HL-60 (cell line): ENCODE measurements at places on chromosomes 4 and X.

DNA sequence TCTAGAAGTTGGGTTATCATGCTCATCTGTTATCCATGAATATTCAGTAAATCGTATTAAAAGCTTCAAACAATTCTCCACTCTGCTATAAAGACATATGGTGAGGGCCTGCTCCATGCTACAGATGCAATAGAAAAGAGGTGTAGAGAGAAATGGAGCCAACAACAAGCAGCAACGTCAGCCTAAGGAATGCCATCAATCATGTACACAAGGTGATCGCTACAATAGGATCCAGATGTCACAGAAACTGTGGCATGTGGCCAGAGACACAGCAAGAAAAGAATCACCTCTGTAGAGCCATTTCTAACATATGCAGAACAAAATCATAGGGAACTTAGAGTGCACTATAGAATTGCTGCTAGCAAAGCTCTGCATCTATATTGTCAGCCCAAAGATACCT, 1188.1 kb downstream of the PCDH7 start:
- no peak for DNase-seq

GRCh38 chrX:139931646-139932072, 1.2 kb downstream of the ATP11C start:
- no peak for DNase-seq

GRCh38 chr4:182303847-182304246, 60.6 kb downstream of the TENM3 start:
- DNase-seq = no peak

DNA sequence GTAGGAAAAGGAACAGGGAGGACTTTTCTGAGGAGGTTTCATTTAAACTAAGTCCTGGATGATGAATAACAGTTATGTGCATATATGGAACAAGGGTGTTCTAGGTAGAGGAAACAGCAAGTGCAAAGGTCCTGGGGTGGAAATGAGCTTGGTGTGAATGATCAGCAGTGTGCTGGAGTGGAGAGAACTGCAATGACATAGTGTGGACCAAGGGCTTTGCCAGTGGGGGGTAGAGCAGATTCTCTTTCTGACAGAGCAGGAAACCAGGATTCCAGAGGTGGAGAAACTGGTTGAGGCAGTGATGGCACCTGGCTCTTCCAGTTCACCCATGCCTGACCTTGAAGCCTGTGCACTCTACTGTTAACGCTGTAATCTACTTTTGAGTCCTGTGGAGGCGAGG, 1.7 kb downstream of the PPP1R3F start:
- no peak for DNase-seq

DNA sequence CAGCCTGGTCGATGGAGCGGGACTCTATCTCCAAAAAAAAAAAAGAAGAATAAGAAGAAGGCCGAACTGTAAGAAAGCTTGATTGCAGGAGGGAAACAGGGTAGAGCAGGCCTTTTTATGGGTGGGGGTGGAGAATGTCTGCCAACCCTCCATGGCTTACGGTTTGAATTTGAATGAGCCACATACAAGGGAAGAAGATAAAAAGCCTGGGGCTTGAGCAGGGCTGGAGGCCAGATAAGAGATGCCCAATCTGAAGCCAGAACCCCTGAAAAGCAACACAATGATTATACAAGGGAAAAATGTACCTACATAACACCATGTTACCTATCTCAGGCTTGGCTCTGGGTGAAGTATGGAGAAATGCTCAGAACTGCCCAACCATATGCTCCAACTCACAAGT, 57.3 kb upstream of the TRIM2 start:
- no peak for DNase-seq

- no peak for DNase-seq
These were observed 10.6 kb downstream of the TSPAN6 start for GRCh38 chrX:100625985-100626491.

- no peak for DNase-seq
These were observed 201.4 kb downstream of the SPOCK3 start for GRCh38 chr4:167032871-167033270.

DNA sequence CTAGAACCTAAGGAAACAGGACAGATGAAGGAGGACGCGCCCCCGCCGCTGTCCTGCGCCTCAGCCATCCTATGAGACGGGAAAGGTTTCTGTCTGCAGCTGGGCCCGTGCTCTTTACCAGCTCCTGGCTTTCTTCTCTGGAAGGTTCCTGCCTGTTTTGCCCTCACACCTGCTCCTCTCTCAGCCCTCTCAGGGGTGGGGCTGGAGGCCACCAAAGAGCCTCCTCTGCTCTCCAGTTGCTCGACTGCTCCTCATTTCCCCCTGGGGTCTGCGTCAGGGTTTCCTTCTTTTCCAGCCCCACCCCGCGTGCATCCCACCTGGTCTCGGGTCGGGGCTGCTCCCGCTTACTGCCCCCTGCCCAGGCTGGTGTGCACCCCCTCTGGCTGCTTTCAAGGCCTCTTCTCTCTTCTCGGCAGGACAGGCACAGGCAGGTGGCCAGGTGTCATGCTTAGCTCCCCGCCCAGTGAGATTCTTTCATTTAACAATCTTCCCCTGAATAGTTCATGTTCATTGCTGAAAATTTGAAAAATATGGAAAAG, 4.6 kb downstream of the HTT-AS start:
- no peak for DNase-seq

GRCh38 chrX:136215559-136215958, 35.6 kb downstream of the MAP7D3 start:
- no peak for DNase-seq

- DNase-seq = peak; percentile 39
These were observed 383.5 kb upstream of the INTU start for GRCh38 chr4:127249066-127249766.

DNA sequence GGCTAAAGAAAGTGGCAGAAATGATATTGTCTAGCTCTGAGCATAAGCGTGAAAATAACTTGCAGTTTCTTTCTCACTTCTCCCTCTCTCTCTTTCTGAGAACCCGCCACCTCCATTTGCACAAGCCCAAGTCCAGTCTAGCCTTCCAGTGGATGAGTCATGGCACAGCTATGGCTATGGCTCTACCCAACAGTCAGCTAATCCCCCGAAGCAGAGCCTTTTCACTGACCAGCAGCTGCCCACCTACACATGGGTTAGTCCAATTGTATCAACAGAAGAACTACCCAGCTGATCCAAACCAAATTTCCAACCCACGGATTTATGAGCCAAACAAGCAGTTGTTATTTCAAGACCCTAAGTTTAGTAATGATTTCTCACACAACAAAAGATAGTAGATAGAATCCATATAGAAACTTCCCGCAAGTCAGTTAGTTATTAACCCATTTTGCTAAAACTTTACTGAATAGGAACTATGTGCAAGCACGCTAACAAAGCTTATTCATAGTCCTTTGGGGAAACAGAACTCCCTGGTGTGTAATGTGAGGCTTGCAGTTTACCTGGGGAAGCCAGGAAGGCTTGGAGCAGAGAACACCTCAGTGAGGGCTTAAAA, 282.3 kb downstream of the INPP4B start:
- DNase-seq = no peak

- peak; percentile 39 for DNase-seq
These were observed 59.3 kb upstream of the HS3ST1 start for GRCh38 chr4:11487868-11488544.

- no peak for DNase-seq
These were observed 60.2 kb downstream of the KCNIP4 start for GRCh38 chr4:21888195-21888976.

DNA sequence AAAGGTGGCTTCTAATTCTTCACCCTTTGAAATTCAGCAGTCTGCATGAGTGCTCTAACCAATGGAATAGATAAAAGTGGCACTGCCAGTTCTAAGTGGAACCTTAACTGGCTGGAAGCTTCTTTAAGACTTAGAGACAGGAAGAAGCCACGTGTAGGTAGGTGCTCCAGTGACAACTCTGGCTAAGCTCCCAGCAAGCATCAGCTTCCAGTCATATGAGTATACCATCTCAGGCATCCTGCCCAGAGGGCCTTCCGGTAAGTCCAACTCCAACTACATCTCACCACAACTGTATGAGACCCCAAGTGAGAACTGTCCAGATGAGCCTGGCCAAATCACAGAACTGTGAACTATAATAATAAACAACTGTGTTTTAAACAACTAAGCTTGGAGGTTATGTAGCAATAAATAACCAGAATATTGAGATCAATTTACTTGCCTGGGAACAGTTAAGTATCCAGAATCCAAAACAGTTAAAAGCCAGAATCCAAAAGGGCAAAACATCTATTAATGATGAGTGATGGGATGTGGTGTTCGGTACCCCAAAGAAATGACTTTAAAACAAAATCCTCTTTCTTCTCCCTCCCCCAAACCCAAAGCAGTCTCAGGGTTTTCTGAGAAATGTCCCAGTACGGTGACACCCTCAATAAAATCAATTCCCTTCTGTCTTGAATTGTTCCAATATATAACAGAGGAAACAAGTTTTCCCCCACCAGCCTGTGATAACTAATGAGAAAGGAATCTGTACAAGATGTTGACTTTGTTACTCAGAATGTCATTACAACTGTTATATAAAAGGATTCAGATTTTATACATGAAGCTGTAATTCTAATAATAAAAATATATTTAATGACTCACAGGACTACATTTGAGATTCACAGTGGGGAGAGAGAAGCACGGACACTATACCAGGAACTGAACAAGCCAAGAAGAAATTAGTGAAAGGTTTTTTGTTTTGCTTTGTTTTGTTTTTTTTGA, 4.2 kb downstream of the TSPAN5 start:
- no peak for DNase-seq

- no peak for DNase-seq
These were observed 115.2 kb upstream of the LNX1 start for GRCh38 chr4:53706422-53707032.

- DNase-seq = no peak
These were observed 72.6 kb downstream of the SH3KBP1 start for GRCh38 chrX:19814778-19815177.

GRCh38 chrX:56782791-56783449, 53.9 kb downstream of the NBDY start:
- DNase-seq = no peak

DNA sequence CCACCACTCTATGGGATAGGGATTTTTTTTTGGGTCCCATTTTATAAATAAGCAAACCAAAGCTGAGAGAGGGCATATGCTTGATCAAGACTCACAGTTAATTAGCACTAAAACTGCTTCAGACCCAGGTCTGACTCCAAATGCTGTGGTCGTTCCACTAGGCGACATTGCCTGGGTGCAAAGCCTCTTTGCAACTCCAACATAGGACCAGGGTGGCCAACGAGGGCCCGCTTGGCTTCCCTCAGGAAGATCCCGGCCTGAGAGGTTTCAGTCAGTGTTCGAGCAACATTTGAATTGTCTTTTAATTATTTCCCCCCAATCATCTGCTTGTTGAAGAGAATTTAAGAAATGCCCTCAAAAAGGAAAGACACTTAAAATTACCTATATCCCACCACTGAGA, 11.2 kb downstream of the PJA1 start:
- DNase-seq = no peak

DNA sequence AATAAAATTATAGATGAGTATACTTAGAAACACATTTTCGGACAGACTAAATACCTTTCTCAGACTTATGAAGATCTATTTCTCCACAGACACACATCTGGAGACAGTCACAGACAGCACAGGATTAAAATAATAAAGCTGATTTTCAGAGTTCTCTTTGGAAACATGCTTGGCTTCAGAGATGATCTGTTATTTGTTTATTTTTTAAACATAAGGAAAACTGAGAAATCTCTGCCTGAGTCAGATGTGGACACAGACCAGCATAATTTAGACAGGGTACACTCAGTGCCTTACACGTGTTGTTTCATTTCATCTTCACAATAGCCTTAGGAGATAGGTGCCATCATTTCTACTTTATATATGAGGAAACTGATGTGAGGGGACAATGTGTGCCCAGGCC, 92.1 kb downstream of the SLC9A7 start:
- DNase-seq = no peak

- DNase-seq = no peak
These were observed 69.0 kb upstream of the ETNPPL start for GRCh38 chr4:108831886-108832285.

DNA sequence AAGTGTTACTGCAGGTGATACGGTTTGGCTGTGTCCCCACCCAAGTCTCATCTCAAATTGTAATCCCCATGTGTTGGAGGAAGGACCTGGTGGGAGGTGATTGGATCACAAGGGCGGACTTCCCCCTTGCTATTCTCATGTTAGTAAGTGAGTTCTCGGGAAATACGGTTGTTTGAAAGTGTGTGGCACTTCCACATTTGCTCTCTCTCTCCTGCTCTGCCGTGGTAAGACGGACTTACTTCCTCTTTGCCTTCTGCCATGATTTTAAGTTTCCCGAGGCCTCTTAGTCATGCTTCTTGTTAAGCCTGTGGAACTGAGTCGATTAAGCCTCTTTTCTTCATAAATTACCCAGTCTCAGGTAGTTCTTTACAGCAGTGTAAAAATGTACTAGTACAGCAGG, 65.2 kb upstream of the SLC7A11 start:
- DNase-seq = peak; percentile 90

DNA sequence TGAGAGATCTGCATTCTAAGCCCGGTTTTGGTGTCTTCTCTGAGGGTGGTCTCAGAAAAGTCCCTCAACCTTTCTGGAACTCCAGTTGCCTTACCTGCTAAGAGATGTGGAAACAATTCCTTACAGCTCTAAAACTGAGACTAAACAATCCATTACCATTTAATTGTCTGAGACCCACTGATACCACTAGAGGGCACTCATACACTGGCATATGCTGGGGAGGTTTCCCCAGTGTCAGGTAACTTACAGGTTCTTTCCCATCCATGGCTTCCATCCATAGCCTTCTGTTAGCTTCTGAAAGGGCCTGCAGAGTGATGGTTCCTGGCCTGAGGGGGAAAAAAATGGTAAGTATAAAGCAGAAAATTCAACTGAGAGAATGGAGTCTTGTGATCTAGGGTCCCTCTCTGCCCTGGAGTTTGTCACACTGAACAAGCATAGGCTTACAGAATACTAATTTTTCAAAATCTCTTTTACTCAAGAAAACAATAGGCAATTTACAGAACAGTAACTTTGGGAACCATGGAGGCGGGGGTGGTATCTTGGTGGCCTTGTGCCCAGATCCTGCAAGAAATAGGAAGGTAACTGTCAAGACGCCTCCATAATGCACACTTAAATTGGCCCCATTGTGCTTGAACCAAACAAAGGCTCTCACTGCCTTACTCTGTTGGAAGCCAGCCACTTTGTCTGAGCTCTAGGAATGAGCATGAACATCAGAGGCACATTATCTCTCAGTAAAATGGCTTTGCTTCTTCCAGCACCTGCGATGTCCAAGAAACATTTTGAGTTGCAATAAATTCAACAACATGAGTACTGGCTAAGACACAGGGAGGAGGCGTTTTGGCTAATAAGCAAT, 236.1 kb downstream of the OPHN1 start:
- DNase-seq = no peak

DNA sequence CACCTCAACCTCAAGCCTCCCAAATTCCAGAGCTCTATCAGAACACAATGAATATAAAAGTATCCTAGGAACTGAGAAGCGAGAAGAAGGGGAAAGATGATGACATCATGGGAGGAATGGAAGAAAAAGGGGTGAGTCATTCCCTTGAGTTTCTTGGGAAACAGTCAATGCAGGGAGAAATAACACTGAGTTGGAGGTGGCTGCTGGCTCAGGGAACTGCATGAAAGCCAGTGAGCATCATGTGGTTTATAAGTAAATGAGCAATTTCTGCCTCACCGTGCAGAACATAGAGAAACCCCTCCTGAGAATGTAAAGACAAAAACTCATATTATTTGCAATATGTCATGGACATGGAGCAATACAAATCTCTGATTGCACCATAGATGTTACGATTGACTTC, 73.3 kb downstream of the SHOX start:
- DNase-seq = no peak

GRCh38 chrX:40267334-40268187, 169.8 kb upstream of the BCOR start:
- peak; percentile 87 for DNase-seq
